ENCODE measurements at places on chromosomes 7 and 10.

- DNase-seq = no peak
Measured at GRCh38 chr7:42234736-42235135, 2.3 kb downstream of the GLI3 start.

DNA sequence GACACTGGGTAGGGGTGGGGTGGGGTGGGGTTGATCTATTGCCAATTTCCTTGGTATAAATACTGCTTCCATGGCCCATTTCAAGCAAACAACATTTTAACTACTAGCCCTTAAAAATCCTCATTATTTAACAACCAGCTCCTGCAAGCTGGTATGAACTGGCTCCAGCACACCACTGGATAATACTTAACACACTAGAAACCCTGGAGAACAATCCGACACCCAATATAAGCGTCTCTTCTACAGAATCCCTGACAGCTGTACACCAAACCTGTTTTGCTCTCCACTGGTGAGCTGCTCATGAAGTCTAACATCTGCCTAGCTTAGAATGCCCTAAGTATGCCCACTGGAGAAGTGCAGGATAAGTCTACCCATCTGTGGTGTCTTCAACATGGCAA lies 116.8 kb downstream of the HIPK2 start:
- DNase-seq = no peak

- peak; percentile 53 for DNase-seq
Measured at GRCh38 chr10:97849687-97850402, at the start of gene GOLGA7B. GOLGA7B (plus strand) TSS chr10:97849843; CDS start chr10:97850304, 461 bp downstream.

- DNase-seq = peak; percentile 61
Measured at GRCh38 chr10:103727546-103727963, 127.8 kb downstream of the SH3PXD2A start.

DNA sequence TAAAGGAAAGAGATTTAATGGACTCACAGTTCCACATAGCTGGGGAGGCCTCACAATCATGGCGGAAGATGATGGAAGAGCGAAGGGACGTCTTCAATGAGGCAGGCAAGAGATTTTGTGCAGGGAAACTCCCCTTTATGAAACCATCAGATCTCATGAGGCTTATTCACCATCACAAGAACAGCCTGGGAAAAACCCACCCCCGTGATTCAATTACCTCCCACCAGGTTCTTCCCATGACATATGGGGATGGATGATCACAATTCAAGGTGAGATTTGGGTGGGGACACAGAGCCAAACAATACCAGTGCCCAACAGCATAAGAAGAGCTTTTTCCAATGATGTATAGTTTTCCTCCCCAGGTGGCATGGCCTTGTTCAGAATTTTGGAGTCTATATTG lies 11.2 kb upstream of the C7orf33 start:
- DNase-seq = no peak

- no peak for DNase-seq
Measured at GRCh38 chr7:12777257-12777656, 89.8 kb downstream of the ARL4A start.

- no peak for DNase-seq
Measured at GRCh38 chr10:82625512-82626189, 750.7 kb downstream of the NRG3 start.

GRCh38 chr10:118036281-118036875 lies 10.4 kb downstream of the RAB11FIP2 start:
- no peak for DNase-seq

DNA sequence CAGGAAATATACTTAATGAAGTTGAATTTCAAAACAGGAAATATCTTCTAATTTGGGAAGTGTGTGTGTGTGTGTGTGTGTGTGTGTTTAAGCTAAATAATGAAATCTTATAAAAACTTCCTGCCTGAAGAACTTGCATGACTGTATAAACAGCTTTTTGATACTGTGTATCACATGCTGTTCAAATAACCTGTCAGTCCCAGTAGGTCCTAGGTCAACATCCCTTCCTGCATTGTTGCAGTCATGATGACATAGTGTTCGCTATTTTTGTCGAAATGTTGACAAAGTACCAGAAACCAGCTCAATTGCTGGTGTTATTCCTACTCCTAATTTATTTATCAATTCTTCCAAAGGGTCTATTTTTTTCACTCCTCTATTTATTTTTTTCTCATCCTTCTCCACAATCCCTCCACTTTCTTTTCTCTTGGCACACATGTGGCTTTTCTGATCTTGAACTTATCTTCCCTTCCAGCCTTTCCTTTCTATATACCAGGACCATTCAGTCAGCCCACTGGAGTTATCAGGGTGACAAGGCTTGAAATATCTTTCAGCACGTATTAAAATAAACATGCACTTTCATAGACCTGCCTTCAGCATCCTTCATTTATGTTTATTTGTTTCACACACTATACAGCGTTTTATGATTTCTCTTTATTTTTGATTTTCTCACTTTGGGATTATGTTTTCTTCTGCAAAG lies 115.8 kb downstream of the PLXDC2 start:
- no peak for DNase-seq

DNA sequence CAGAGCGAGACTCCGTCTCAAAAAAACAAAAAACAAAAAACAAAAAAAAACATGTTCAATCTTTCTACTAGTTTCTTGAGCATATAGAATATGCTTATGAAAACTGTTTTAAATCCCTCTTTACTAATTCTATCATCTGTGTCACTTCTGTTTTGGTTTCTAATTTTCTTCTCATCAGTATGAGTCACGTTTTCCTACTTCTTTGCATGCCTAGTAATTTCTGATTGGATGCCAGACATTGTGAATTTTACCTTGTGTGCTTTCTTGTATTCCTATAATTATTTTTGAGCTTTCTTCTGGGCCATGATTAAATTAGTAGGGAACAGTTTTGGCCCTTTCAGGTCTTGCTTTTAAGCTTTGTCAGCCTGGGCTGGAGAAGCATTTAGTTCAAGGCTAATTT lies 9.9 kb downstream of the MICU1 start:
- DNase-seq = no peak

DNA sequence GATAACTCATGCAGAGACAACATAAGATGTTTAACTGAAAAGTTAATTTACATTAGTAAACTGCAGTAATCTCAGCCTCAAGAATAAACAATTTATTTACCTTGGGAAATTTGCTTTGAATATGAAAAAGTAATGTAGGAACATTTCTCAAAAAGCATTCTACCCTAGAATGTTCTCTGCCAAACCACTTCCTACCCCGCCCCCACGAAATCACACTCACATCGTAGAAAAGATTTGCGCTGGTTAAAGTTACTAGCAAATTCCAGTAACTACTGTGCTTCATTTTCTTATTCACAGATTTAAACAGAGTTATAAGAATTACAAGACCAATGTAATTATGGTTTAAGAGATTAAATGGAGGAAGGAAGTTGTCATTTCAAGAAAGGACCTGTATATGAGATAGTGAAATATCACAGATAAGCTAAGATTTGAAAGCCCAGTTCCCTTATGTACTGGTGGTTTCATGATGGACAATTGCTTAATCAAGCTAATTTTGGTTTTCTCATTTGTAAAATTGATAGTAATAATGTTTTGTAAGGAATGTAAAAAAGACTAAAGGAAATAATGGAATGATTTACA lies 175.4 kb downstream of the GNAI1 start:
- no peak for DNase-seq

GRCh38 chr7:1853986-1854865 lies 184.1 kb downstream of the ELFN1 start:
- no peak for DNase-seq

GRCh38 chr10:279232-279631 lies 144.0 kb downstream of the ZMYND11 start:
- DNase-seq = no peak

DNA sequence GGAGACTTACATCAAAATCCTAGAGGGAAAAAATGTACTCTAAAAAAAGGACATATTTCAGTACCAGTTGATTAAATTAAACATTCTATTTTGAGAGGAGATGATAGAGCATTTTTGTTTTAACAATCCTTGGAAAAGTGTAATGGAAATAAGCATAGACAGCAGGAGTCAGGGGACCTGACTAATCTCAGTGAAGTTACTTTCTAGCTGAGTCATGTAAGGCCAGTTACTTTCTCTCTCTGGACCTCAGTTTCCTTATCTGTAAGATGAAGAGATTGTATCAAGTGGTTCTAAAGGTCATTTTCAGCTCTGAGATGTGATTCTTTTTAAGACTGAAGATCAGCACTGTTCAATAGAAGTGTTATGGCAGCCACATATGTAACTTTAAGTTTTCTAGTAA lies 44.1 kb downstream of the VTI1A start:
- DNase-seq = no peak

DNA sequence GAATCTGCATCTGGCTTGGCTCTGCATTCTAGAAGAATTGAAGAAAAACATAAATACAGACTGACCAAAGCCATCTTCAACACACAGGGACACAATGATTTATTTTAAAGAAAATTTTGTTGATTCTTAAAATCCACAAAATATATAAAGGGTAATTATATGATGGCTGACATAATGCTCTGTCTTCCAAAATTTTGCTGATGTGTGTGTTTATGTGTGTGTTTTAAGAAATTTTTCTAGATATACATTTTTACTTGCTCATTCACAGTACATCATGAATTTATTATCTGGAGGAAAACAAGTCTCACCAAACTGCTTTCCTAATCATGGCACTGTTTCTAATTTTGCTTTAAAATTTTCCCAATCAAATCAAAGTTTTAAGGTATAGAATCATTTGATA lies 442.6 kb downstream of the PARD3 start:
- DNase-seq = no peak

DNA sequence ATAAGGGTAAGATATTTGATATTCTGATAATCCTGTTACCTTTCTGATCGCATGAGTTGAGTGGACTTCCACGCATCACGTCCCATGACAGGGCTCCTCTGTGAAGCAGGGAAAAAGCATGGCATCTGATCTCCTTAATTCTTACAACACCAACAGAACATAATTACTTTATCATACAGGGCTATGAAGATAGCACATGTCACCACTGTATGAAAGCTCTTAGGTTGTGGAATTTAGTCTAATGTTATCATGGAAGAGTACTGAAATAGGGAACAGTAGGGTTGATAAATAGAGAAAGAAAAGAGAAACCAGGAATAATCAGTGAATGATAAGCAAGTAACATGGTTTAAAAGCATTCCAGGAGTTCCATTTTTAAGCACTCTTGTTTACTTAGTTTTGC lies 212.0 kb downstream of the CACNB2 start:
- no peak for DNase-seq

DNA sequence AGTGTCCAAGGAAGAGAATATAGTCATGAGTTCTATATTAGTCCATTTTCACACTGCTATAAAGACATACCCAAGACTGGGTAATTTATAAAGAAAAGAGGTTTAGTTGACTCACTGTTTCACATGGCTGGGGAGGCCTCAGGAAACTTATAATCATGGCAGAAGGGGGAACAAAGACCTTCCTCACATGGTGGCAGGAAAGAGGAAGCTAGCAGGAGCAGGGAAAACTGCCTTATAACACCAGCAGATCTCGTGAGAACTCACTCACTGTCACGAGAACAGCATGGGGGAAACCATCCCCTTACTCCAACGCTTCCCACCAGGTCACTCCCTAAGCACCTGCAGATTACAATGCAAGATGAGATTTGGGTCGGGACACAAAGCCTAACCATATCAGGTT lies 139.0 kb upstream of the ZNF438 start:
- no peak for DNase-seq

DNA sequence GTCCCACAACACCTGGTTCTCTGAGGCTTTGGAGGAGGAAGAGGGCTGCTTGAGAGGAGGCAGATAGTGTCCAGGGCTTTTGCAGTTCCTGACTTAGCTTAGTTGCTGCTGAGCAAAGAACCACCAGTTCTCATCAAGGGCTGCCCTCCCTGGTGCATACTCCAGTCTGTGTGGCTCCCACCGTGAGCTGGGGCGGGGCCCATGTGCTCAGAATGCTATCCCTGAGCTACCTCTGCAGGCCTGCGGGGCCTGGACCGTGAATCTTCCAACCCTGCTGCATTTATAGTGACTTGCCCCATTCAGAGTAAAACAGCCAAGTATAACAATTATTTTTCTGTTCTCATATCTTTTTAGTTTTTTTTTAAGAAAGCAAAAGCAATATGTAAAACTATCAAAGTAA lies 49.2 kb downstream of the TACR2 start:
- DNase-seq = no peak

- no peak for DNase-seq
Measured at GRCh38 chr7:112594397-112594796, 113.6 kb downstream of the LSMEM1 start.

DNA sequence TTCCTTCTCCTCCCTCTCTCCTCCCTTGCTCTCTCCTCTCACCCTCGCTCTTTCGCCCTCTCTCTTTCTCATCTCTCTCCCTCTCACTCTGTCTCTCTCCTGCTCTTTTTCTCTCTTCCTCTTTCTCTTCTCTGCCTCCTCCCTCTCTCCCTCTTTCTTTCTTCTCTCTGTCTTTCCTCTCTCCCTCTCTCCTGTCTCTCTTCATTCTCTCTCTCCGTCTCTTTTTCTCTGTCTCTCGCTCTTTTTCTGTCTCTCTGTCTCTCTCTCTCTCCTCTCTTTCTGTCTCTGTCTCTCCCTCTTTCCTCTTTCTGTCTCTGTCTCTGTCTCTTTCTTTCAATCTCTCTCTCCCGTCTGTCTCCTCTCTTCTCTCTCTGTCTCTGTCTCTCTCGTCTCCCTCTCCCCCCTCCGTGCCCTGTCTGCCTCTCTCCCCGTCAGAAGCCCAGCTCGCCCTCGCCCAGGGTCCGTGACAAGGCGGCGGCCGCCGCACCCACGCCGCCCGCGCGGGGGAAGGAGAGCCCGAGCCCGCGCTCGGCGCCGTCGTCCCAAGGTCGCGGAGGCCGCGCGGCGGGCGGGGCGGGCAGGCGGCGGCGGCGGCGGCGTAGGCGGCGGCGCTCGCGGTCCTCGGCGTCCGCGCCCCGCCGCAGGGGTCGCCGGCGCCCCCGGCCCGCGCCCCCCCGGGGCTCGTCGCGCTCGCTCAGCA lies 21.3 kb upstream of the HSPB1 start:
- DNase-seq = peak; percentile 40

GRCh38 chr7:139838276-139838675 lies 9.2 kb downstream of the TBXAS1 start:
- no peak for DNase-seq

DNA sequence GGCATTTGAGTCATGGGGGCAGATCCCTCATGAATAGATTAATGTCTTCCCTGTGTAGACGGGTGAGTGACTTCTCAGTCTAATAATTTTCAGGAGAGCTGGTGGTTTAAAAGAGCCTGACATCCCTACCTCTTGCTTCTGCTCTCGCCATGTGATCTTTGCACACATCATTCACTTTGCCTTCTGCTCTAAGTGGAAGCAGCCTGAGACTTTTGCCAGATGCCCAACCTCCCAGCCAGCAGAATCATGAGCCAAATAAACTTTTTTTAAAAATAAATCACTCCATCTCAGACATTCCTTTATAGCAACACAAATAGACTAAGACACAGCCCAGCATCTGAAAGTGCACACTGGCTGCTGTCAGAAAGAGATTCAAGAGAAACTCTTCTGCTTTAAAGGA lies 155.2 kb downstream of the ZNF365 start:
- DNase-seq = no peak

- DNase-seq = no peak
Measured at GRCh38 chr7:50640256-50640655, 75.1 kb upstream of the DDC start.

GRCh38 chr10:93600446-93601145 lies 439 bp downstream of the RBP4 start:
- DNase-seq = no peak

- DNase-seq = no peak
Measured at GRCh38 chr10:114053946-114054345, 10.3 kb downstream of the ADRB1 start.

GRCh38 chr7:7117935-7118586 lies 64.3 kb upstream of the C1GALT1 start:
- no peak for DNase-seq

GRCh38 chr10:15585303-15585715 lies 134.4 kb downstream of the ITGA8 start:
- DNase-seq = peak; percentile 37

GRCh38 chr10:59586407-59586891 lies 123.2 kb downstream of the SLC16A9 start:
- DNase-seq = no peak

All from dorsolateral prefrontal cortex (tissue), 122 donors.